ENCODE measurements at places on chromosomes 4 and X. TPM values are rescaled to one million over a fixed set of nuclear protein-coding genes. Genes with fewer than 3 reads are reported as not detected.

DNA sequence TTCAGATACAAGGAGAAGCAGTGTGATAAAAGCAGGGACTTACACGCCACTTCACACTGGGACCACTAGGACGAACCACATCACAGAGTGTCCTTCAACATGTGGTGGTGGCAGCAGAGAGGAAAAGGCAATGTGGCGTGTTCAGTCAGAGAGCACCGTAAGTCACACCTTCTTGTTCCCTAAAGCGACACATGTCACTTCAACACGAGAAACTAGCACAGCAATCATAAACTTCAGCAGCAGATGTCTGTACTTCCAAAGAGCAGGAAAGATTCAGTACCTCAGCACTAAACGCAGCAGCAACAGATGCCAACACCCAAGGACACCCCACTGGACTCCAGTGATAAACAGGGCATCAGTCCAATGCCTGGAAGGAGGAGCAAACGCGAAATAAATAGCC lies 96.7 kb downstream of the AREG start:
- peaks cover 5% of the 10 kb centered on the region for H3K27me3 ChIP-seq
- H3K4me1 ChIP-seq = peaks cover 2% of the 10 kb centered on the region

DNA sequence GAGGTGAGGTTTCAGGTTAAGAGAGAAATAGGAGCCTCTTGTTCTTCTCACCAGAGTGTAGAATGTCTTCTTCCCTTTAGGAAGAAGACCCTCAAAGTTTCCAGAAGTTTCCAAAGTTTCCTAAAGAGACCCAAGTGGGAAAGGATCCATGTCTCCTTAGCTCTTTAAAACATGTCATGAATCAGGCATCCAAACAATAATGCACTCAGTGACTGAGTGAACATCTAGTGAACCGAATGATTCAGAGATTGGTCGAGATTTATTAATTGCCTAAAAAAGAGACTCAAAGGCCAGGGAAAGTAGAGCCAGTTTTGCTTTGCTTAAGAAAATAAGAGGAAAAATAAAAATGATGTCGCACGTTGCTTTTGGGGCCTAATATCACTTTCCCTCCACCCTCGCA lies 29.4 kb downstream of the FGF5 start:
- no peak overlapping the region for H3K27ac ChIP-seq
- H3K27me3 ChIP-seq = peaks cover 14% of the 10 kb centered on the region
- DNase-seq = no peak
- no peaks in the 10 kb centered on the region for H3K4me1 ChIP-seq

DNA sequence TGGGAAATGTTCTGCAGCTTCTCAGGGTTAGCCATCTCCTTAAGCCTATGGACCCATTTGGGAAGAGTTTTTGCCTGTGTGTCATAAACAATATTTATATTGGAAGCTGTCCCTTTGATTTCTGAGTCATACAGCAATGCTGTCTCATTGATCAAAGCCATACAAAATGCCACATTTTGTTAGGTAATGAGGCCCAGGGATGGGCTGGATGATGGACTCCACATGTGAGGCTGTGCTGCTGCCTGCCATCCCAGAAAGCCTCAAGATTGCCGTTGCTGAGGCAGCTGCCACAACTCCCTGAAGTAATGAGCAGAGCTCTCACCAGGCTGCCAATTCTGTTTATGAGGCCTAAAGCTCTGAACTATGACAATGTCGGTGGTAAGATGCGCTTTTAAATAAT lies 12.2 kb upstream of the GJB1 start:
- DNase-seq = no peak
- no peak overlapping the region for H3K27ac ChIP-seq
- H3K27me3 ChIP-seq = peaks cover 1% of the 10 kb centered on the region
- no peaks in the 10 kb centered on the region for H3K4me1 ChIP-seq
- H3K36me3 ChIP-seq = no peaks in the 10 kb centered on the region
- H3K4me3 ChIP-seq = no peak overlapping the region

GRCh38 chrX:1394731-1395501 lies 3.0 kb upstream of the SLC25A6 start:
- peak overlapping the region; percentile 3 for H3K27ac ChIP-seq
- peaks cover 39% of the 10 kb centered on the region for H3K36me3 ChIP-seq
- peak; percentile 14 for DNase-seq
- no peak overlapping the region for H3K4me3 ChIP-seq

RTL5 gene
- 2.9 TPM for total RNA-seq

DNA sequence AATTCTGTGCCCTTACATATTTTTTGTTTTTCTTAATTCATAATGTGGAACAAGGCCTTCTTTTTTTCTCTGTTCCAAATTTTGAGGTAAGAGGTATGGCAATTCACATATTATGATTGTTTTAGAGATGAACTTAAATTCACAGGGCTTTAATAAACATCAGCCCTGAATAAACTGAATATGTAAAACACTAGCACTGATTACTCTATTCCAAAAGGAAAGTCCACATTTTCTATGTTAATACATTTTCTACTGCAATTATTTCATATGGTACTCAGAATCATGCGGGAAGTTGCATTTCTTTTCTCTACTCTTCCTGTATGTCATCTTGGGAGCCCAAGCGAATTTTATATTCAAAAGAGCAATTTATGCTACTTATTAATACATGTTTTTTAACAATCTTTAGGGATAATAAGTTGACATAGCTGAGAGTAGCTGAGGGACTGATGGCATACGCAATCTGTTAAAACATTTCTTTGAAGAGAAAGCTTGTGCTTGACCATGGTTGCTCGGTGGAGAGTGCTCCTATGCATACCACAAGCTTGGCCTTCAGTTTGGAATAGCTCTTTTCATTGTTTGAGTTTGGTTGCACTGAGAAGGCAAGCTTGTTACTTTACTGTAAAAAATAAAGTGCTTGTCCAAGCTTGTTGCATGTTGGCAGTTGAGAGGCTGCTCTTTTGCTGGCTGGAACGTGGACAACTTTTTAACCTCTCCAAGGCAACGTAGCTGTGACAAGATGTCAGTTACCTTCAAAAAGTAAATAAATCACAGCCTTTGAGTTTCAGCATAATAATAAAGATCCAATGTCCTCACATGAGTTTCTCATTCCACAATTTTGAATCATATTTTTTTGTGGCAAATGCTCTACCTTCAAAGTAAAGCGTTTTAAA lies 196.3 kb upstream of the SPRY1 start:
- H3K4me1 ChIP-seq = no peaks in the 10 kb centered on the region
- no peak for DNase-seq
- no peak overlapping the region for H3K27ac ChIP-seq
- no peak overlapping the region for H3K4me3 ChIP-seq

GRCh38 chrX:49951524-49952193 lies 29.3 kb downstream of the CLCN5 start:
- H3K27ac ChIP-seq = no peak overlapping the region
- H3K4me1 ChIP-seq = peaks cover 9% of the 10 kb centered on the region
- no peak for DNase-seq
- no peaks in the 10 kb centered on the region for H3K27me3 ChIP-seq
- H3K4me3 ChIP-seq = no peak overlapping the region

DNA sequence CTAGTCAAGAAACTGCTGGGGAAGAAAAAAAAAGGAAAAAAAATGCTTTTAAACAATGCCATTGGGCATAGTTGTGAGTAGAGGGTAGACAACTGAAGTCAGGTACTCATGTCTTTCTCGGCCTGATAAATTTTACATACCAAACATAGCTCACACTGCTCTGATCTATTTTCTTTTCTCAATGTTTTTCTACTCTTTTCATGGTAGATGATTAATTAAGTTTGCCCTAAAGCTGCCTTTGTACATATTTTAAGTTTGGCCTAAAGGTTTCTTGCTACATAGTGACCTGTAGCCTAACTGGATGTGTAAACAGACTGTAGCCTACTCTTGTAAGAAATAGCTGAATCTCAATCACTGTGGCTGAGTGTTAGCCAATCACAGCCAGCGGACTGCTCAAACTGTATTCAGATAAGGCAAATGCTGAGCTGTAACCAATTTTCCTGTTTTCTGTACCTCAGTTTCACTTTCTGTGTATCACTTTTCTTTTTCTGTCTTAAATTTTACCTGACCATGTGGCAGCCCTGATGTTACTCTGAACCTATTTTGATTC lies 121.0 kb downstream of the PCDH10 start:
- H3K4me3 ChIP-seq = no peak overlapping the region
- DNase-seq = no peak
- H3K4me1 ChIP-seq = no peaks in the 10 kb centered on the region

DNA sequence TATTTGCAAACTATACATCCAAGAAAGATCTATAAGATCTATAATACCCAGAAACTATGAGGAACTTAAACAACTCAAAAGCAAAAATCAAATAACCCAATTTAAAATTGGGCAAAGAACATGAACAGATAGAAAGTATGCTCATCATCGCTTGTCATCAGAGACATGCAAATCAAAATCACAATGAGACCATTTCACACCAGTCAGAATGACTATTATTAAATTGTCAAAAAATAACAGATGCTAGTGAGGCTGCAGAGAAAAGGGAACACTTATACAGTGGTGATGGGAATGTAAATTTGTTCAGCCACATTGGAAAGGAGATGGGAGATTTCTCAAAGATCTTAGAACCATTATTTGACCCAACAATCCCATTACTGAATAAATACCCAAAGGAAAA lies 1451.7 kb upstream of the ADGRL3 start:
- no peak overlapping the region for H3K4me3 ChIP-seq
- no peak for DNase-seq
- no peaks in the 10 kb centered on the region for H3K4me1 ChIP-seq
- H3K36me3 ChIP-seq = no peaks in the 10 kb centered on the region

DNA sequence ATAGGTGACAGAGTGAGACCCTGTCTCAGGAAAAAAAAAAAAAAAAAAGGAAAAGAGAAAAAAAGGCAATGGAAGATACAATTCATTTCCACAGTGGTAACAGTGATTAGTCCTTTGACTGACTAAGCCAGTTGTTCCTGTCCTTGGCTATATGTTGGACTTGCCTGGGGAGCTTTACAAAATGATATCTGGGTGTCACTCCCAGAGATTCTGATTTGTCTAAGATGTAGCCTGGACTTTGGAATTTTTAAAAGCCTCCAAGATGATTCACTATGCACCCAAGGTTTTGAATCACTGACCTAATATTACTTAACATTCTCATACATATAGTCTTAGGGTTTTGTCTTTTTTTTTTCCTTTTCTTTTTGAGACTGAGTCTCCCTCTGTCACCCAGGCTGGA lies 16.9 kb downstream of the HELQ start:
- no peak for DNase-seq
- no peak overlapping the region for H3K4me3 ChIP-seq
- H3K27ac ChIP-seq = peak overlapping the region; percentile 41
- no peaks in the 10 kb centered on the region for H3K27me3 ChIP-seq
- peaks cover 65% of the 10 kb centered on the region for H3K36me3 ChIP-seq

DNA sequence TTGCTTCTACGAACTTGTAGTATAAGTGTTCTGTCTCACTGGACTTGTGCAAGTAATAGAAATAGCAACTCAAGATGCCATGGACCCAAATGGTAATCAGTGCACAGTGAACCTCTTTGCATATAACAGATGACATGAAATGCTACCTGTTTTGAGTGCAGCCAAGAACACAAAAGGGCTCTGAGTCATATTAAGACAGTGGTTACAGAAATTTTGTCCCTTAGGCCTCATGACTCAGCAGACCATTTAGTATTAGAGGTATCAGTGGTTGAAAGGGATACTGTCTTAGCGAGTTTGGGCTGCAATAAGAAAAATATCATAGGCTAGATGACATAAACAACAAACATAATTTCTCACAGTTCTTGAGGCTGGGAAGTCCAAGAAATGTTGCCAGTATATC lies 502.9 kb upstream of the PCDH10 start:
- no peaks in the 10 kb centered on the region for H3K4me1 ChIP-seq
- no peak overlapping the region for H3K4me3 ChIP-seq
- no peak for DNase-seq
- no peaks in the 10 kb centered on the region for H3K36me3 ChIP-seq
- H3K27ac ChIP-seq = no peak overlapping the region

DNA sequence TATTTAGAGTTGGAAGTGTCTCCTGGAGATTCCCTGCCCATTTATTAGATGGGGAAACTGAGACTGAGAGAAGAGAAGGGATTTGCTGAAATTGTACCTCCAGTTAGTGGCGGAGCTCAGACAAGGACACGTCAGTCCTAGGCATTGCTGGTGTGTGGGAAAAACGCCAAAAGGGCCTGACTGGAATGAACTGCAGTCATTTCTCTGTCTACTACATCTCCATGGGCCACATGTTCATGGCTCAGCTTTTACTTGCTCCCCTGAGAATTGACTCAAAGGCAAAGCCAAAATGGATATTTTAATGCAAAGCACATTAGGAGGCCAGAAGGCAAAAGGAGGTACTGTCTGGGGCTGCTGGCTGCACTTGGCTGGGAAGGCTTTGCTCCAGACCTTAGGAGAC lies 3.9 kb downstream of the TFDP3 start:
- no peak for DNase-seq
- H3K4me1 ChIP-seq = no peaks in the 10 kb centered on the region
- H3K27me3 ChIP-seq = no peaks in the 10 kb centered on the region
- H3K4me3 ChIP-seq = no peak overlapping the region
- no peak overlapping the region for H3K27ac ChIP-seq
- no peaks in the 10 kb centered on the region for H3K36me3 ChIP-seq

GRCh38 chr4:110631584-110632505 lies 9.0 kb upstream of the PITX2 start:
- peaks cover 74% of the 10 kb centered on the region for H3K27me3 ChIP-seq
- no peak for DNase-seq
- peak overlapping the region; percentile 61 for H3K4me3 ChIP-seq
- H3K36me3 ChIP-seq = no peaks in the 10 kb centered on the region

- no peaks in the 10 kb centered on the region for H3K27me3 ChIP-seq
- H3K4me3 ChIP-seq = peak overlapping the region; percentile 89
- peaks cover 33% of the 10 kb centered on the region for H3K4me1 ChIP-seq
- peaks cover 24% of the 10 kb centered on the region for H3K36me3 ChIP-seq
Observed at GRCh38 chrX:49041744-49042580, 1.2 kb downstream of the TFE3 start.

- H3K4me3 ChIP-seq = peak overlapping the region; percentile 97
- H3K27ac ChIP-seq = peak overlapping the region; percentile 100
- H3K36me3 ChIP-seq = peaks cover 23% of the 10 kb centered on the region
- DNase-seq = no peak
Observed at GRCh38 chr4:77861495-77861894, 1.1 kb upstream of the MRPL1 start.

DNA sequence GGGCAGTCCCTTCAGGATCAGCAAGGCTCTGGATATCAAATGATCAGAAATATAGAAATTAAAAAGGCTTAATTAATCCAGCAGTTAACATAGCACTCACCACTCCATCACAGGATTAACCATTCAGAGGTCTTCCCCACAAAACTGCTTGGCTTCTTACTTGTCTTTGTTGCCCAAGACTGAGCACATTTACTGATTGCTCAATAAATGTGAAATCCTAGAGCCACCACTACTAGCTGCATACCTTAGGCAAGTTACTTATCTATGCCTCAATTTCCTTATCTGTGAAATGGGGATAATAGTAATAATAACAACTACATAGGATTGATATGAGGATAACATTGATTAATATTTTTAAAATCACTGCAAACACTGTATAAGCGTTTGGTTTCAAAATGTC lies 124.2 kb downstream of the ARHGAP6 start:
- H3K4me3 ChIP-seq = no peak overlapping the region
- H3K4me1 ChIP-seq = no peaks in the 10 kb centered on the region
- no peak for DNase-seq
- H3K27me3 ChIP-seq = peaks cover 4% of the 10 kb centered on the region

DHX15 gene
- total RNA-seq = 145 TPM

MAGEB10 gene
- total RNA-seq = not detected

- H3K27ac ChIP-seq = no peak overlapping the region
- no peaks in the 10 kb centered on the region for H3K36me3 ChIP-seq
- no peaks in the 10 kb centered on the region for H3K27me3 ChIP-seq
- H3K4me1 ChIP-seq = peaks cover 10% of the 10 kb centered on the region
Observed at GRCh38 chrX:115894087-115894486, 276.5 kb upstream of the AGTR2 start.

Data from activated B cell treated with CpG ODN at 0.5 μM for 24 hours (primary cell).